ENCODE measurements at places on chromosomes 6 and 20.

DNA sequence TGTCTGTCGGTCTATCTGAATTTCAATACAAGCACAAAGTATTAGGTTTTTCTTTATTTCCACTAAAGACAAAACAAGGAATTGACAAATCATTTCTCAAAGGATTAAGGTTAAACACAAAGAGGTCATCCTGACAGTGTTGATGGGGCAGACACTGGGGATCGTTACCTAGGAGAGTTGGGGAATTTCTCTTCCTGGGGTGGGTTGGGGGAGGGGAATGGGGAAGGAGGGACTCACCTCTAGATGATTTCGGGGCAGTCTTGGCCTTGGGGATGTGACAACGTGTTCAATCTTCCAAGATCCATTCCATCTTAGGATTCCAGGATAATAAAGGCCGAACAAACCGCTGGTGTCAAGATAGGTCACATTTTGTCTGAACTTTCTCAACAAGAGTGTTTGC, 35.4 kb upstream of the FOXA2 start:
- no peak for DNase-seq

GRCh38 chr6:161079566-161080262, 88.1 kb downstream of the MAP3K4 start:
- DNase-seq = no peak

GRCh38 chr6:26457264-26457805, 420 bp upstream of the BTN2A1 start:
- DNase-seq = peak; percentile 54

DNA sequence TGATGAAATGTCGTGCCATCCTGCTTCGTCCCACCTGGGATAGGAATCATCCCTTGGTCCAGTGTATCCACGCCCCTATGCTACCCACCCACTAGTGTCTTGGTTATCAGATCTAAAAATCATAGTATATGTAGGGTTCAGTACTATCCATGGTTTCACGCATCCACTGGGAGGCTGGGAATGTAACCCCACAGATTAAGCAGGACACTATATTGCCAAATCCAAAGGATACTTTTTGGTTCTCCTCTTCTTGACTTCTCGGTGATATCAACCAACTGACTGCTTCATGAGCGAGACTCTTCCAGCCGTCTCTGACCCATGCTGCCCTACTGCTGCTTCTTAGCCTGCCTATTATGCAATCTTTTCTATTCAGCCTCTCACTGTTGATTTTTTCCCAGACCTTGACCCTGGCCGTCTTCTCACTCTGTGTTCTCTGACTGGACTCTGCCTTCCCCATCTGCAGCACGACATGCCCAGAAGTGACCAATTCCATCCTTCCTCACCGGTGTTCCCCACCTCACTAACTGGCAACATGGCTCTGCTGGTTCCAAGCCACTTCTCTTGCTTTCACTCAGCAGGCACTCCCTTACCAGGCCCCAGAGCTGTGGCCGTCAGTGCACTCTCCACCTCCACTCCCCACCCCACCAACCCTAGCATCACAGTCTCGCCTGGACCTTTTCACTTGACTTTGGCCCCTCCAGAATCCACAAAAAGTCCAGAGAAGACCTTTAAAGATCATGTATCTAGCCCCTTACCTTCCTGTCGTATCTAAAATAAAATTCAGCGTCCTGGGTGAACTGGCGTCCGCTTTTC, 34.5 kb downstream of the GFRA4 start:
- no peak for DNase-seq

DNA sequence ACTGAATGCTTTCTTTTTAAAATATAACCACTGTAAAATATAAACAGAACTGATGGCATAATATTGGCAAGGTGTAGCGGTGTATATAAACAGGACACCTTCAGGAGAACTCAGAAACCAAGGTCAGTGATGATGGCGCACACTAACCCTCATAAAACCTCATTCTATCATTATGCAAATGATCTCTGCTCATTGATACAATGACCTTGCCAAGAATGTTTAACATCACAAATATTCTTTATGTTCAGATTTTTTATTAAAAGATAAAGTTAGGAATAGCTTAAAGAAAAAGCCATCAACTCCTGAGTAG, 48.6 kb upstream of the DST start:
- no peak for DNase-seq

DNA sequence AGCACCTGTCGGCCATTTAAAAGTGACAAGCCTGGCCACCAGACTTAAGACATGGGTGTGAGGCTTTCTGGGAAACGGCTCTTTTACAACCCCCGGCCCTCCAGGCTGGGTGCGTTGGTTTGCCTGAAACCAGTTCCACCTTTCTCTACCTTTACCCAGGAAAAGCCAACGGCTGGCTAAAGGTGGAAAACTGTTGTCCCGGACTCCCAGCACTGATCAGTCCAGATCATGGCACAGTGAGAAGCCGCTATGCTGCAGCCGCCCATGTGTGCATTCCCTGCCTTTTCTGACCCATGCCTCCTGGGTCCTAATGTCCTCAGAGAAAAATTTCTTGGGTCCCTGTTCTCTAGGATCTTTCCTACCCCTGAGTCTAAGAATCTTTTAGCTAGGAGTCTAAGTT, 655.7 kb upstream of the HS3ST5 start:
- DNase-seq = no peak

GRCh38 chr6:29531668-29532067, 27.9 kb downstream of the UBD start:
- DNase-seq = no peak

All from NCI-H524 treated with DMSO at 0.1 percent for 48 hours (cell line).